ENCODE measurements at places on chromosomes 12 and 14.

DNA sequence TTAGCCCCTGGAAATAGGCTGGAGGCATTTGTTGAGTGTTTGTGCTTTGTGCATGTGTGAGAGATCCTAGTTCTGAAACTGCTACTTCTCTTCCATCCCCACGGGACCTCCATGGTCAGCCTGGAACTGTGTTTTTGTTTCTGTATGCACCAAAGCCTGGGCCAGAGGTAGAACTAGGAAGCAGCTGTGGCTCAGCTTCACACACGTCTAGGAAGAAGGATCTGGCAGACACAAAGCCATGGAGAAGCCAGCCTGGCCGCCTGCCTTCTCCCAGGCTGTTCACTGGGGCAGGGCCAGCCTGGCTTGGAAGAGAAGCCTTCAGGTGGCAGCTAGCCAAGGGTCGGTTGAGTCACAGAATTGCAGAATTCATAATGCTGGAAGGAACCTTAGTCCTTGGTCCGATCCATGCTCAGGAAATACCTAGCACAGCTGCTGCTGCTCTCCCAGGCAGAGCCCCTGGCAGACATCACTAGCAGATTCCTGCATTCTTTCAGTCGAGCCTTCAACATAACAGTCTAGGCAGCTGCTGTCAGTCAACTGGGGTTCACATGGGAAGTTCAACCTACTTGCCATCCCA lies 27.0 kb downstream of the RIN3 start:
- no peak for DNase-seq

- DNase-seq = no peak
These were observed 122.1 kb downstream of the SOX5 start for GRCh38 chr12:23827353-23827752.

DNA sequence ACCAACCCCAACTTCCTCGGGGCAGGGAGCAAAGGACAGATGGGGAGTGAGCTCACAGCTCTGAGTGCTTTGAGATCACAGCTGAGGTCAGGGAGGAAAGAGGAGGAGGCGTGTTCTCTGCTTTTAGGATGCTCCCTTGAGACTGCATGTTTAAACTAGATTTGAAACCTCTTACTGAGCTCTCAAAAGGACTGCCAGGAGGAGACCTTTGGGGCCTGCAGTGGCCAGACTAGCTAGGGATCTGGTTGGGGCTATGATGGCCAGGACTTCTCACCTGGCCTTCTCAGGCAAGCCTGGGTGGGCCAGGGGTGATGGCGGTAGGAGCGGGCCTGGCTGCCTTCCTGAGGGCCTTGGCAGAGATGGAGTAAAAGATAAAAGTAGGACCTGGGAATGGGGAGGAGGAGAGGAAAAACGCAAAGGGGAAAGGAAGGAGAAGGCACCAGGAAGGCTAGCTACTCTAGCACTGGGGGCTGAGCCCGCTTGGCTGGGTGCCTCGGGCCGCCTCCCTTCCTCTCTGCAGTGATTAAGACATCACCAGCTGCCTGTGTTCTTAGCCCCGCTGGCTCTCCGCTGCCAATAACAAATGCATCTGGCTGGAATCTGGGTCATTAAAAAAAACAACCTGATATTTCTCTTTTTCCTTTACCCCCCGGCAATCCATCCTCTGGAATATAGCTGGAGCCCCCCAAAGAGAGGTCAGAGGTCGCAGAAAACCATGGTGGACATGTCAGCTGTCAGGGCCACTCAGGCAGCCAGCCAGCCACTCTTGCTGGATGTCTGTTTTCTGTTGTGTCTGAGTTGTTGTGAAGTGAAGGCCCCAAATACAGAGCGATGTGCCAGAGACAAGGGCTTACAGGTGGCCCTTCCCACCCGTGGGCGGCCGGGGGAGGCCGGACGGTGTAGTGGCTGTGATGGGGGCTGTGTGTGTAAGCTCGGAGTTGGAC lies 141.3 kb downstream of the TSPAN9 start:
- peak; percentile 64 for DNase-seq

DNA sequence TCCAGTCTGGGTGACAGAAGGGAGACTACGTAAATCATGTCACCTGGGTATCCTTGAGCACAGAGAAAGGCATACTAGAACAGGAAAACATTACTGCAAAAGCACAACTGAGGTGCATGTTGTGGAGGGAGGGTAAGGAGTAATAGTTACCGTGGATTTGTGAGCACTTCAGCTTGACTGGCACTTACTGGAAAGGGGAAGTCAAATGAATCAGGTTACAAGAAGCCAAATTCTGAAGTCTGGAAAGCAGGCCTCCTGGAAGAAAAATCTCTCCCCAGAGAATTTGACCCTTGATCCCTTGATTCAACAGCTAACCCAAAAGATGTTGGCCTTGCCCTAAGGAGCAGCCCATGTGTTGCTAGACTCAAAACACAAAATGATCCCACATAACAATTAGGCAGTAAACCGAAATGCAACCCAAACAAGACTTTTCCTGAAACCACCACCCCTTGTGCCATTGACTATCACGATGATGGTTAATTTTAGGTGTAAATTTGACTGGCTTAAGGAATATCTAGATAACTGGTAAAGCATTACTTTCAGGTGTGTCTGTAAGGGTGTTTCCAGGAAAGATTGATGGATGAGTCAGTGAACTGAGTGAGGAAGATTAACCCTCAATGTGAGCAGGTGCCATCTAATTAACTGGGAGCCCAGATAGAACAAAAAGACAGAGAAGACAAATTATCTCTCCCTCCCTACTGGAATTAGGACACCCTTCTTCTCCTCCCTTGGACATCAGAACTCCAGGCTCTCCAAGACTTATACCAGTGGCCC lies 108.8 kb downstream of the SLC25A21 start:
- no peak for DNase-seq

DNA sequence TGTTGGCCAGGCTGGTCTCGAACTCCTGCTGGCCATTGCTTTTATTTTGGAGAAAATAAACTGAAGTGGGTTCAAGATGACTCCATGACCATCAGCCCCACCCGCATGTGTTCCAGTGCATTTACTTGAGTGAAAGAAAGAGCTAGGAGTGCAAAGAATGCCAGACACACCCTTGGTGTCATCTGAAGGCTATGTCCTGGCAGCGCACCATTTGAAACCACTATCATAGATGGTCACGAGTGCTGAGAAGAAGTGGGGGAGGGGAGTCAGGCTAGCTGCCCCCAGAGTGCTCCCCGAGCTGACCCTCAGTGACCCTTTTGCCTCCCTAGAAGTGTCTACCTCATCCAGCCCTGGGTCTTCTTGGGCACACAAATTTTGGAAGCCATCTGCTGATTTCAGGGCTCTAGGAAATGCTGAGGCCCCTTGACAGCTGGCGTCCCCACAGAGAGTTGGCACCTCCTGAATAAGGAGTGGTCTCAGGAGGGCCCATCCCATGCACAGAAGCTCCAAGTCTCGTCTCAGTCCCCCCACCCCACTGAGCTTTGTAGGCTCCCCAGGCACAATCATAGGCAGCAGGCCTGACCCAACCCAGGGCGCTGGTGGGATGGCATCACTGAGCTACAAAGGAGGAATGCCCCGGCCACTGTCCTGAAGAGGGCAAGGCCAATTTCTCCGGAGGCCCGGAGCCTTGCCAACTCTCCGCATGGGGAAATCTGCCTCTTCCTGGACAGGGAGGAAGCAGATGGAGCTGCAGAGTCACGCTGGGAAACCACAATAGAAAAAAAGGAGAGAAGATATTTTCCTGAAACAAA lies 28.0 kb downstream of the PXN start:
- no peak for DNase-seq
